Occipital lobe (tissue), 3 donors: ENCODE measurements at places on chromosomes 16 and 17.

GRCh38 chr17:14201021-14201987 lies 35.4 kb downstream of the CDRT15 start:
- no peak for DNase-seq

DNA sequence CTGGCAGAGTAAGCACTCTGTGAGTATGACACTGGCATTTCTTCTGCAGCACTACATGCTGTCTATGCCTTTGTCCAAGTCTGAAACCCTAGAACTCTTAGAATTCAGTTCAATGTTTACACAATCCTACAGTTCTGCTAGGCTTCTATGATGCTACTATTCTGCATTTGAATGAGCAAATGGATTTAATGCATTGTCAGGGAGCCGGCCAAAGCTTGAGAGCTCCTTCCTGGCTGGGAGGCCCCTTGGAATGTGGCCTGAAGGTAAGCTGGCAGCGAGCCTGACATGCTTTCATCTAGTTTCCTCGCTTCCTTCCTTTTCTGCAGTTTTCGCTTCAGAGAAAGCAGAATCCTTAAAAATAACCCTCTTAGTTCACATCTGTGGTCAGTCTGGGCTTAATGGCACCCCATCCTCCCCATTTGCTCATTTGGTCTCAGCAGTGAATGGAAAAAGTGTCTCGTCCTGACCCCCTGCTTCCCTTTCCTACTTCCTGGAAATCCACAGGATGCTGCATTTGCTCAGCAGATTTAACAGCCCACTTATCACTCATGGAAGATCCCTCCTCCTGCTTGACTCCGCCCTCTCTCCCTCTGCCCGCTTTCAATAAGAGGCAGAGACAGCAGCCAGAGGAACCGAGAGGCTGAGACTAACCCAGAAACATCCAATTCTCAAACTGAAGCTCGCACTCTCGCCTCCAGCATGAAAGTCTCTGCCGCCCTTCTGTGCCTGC lies at the start of gene CCL2:
TSS of gene CCL2 (plus strand) at position 635 of the 730 bp plus-strand sequence. CDS start at position 700, 65 bp downstream.
- peak; percentile 29 for DNase-seq

- DNase-seq = no peak
Measured at GRCh38 chr17:55620945-55621344, 101.7 kb downstream of the TMEM100 start.

DNA sequence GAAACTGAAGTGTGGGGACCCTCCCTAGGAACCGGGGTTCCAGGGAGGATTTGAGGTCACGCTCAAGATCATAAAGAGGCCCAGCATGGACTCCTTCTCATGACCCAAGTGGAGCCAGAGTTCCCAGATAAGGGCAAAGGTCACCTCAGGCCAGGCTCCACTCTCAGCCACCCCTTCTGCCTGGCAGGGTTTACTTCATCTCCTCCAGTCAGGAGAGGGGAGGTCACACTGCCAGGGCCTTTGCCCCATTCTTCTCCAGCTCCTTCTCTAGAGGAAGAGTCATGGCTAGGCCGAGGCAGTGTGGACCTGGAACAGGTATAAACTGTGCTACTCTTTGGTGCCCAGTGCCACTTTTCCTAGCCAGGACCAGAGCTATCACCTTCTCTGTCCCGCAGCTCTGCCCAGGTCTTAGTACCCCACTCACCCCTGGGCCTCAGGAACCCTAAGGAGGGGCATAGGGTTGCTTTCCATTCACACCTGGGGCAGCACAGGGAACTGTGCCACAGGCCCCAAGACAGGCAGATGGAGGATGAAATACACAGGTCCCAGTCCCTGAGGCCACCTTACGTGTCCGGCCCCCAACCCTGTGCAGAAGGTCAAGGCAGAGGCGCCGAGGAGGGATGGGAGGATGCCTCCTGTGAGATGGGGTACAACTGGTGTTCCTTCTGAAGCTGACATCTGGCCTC lies 879 bp upstream of the ACSF2 start:
- no peak for DNase-seq

DNA sequence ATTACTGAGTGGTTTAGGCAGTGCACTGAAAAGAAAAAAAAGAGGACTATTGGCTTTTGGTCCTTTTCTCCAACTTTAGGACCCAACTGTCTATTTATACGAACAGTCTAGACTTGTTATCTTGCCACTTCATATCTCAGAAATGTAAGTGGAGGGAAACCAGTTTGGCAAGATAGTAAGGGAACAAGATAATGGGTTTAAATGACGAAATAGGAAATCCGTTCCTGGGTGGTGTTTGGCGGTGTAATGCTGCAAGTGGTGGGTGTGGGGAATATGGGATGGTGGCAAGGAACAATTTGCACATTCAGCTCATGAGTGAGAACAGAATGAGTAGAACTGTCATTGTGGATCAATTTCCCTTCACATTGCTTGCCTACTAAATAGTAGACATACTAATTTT lies 44.7 kb downstream of the GRB7 start:
- DNase-seq = no peak

GRCh38 chr16:66223176-66223780 lies 143.2 kb upstream of the CDH5 start:
- DNase-seq = no peak

- no peak for DNase-seq
Measured at GRCh38 chr17:80452173-80452915, 24.1 kb downstream of the NPTX1 start.

DNA sequence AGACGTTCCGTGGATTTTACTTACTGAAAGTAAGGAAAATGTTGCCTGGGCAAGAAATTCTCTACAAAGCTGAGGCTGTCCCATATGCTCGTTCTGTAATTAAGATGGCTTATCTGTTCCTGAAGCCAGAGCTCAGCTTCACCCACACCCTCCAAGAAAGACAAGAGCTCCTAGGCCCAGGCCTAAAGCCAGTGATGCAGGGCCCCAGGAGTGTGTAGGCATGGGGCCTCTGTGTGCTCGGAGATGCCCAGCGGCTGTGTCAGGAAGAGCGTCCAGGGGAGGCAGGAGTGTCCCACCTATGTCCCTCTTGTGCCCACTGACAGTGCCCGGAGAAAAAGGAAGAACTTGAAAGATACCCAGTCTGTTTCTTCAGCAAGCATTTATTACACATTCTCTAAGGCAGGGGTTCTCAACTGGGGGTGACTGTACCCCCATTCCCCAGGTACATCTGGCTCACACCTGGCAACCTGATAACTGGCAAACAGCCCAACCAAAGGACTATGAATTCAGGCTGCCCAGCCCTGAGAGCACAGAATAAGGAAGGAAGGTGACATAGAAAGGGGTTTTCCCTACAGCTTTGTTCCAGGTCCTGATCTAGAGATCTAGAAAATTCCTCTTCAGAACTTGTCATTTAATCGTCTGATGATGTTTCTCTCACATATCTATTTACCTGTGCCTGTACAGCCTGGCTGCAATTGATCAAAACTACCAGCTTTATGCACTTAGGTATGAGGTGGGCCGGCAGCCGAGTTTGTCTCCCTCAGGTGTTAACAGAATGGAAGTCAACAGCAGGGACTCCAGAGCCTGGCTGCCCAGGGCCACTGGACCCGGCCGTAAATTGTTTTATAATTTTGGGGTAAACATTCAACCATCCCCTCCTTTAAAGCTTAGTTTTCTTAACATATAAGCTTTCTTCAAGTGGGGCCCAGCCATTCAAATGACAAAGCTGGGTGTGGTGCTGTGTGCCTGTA lies 12.0 kb downstream of the SNN start:
- no peak for DNase-seq

DNA sequence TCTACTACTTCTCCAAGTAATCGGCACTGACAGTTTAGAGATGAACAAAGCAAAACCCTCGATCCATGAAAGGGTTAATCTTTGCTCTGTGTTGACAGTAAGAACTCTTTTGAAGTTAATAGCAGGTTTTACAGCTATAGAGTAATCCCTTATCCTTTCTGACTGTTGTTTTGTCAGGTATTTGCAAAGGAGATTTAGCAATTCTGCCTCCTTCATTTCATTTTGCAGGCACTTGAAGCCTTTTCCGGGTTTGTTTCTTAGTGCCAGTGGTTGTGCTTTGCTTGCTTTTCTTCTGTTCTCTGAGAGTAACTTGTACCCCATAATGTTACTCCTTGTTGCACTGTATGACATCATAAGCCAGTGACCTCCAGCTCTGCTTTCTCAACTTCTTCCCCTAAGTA lies 64.5 kb downstream of the TANGO6 start:
- DNase-seq = no peak

DNA sequence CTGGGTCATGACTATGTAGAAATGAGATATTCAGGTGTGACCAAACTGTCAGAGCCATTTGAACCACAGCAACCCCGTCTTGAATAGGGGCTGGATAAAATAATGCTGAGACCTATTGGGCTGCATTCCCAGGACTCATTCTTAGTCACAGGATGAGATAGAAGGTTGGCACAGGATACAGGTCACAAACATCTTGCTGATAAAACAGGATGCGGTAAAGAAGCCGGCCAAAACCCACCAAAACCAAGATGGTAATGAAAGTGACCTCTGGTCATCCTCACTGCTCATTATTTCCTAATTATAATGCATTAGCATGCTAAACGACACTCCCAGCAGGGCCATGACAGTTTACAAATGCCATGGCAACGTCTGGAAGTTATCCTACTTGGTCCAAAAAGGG lies 545.5 kb downstream of the TMEM114 start:
- DNase-seq = no peak

DNA sequence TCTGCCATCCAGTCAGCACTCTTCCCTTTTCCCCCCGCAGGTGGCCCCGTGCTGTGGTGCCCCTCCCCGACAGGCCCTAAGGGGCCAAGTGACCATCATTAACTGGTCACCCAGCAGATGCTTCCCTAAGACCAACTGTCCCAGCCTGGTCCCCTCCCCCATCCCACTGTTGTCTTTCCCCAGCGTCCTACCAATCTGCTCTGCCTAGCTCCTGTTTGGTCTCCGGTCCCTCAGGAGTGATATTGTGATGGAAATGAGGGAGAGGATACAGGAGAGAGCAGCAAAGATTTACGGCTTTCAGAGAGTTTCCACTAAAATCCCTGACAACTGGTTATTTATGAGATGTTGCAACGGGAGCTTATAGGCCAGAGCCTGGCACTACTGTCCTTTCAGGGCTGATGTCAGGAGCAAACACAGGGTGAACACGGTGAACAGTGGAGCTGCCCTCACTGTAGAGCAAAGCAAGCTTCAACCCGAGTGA lies 1.4 kb upstream of the TTLL6 start:
- DNase-seq = no peak

DNA sequence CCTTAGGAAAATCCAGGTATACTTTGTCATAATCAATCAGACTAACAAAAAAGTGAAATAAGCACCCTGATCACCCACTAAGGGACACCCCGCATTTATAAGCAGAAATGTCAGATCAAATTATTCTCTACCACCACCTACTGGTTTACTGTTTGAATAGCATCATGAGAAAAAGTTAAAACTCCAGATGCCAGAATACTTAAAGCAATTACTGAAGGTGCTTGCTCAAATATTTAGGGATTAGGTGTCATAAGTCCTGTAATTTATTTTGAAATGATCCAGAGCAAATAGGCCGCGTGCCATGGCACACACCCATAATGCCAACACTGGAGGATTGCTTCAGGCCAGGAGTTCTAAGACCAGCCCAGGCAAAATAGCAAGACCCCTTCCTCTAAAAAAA lies 2.3 kb downstream of the TOP2A start:
- no peak for DNase-seq

DNA sequence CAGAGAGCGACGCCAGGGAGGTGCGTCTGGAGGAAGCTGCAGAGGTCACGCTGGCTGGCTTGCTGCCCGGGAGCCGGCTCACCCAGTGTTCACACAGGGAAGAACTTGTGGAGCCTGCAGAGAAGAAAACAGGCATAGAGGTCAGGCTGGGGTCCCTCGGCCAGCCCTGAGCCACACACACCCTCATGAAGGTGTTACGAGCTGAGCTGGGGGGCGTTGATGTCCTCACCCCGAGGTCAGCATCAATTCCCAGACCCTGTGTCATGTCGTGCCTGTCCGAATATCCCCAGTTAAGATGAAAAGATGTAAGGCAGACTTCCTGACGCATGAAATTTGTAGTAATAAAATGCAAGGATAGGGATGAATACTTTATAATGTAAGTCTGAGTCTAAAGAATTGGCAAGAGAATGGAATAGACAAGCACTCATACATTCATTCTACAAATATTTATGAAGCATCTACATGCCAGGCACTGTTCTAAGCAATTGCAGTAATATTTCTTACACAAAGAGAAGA lies 77.1 kb downstream of the USP31 start:
- peak; percentile 21 for DNase-seq

DNA sequence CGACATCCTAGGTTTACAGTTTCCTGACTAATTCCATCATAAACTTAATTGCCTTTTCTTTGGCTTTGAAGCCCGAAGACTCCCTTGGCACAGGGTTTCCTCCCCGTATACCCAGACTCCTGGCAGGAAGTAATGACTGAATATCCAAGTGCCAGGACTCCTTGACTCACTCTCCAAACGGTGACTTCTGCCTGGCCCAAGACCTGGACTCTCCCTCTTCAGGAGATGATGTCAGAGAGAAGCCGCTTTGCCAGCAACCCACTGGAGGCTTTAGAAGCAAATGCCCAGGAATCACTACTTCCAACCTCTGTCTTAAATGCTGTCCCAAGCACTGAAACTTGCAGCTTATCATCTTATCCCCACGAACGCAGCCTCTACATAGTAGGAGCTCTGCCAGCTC lies 146.5 kb downstream of the RGS9 start:
- DNase-seq = no peak

DNA sequence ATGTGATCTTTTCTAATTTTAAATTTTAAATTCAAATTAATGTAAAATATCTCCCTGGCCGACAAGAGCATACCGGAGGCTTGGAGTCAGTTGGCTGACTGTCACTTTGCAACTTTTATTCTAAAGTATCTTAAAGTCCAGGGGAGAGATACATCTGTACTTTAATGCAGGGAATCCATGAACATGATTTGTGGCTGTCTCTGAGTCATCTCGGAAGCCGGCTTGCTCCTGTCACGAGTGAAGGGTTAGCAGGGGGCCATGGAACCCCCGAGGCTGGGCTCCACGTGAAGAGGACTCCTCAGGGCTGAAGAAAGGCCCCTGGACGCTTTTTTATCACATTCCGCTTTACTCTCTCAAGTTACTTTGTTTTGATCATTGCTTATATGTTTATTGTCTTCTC lies 13.3 kb downstream of the TVP23A start:
- no peak for DNase-seq

DNA sequence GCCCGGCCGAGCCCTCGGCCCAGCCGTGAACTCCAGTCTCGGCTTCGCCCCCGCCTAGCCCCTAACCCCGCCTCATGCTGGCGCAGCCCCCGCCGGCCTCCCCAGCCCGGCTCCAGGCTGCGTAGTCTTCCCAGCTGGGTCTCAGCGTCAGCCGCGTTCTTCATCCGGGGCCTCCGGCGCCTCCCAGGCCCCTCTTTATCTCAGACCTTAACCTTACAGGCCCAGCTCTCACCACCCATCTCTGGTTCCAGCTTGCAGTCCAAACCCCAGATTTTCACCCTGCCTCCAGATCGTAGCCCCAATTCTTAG lies at the start of gene PROCA1:
TSS of gene PROCA1 (minus strand) at position 166 of the 309 bp plus-strand sequence. CDS start 228 bp downstream, outside the sequence.
- no peak for DNase-seq

- DNase-seq = no peak
Measured at GRCh38 chr17:16243385-16243784, 26.4 kb downstream of the PIGL start.

GRCh38 chr17:67531291-67531690 lies 154.2 kb downstream of the PITPNC1 start:
- DNase-seq = no peak
